ENCODE measurements at places on chromosomes 12 and 14.

DNA sequence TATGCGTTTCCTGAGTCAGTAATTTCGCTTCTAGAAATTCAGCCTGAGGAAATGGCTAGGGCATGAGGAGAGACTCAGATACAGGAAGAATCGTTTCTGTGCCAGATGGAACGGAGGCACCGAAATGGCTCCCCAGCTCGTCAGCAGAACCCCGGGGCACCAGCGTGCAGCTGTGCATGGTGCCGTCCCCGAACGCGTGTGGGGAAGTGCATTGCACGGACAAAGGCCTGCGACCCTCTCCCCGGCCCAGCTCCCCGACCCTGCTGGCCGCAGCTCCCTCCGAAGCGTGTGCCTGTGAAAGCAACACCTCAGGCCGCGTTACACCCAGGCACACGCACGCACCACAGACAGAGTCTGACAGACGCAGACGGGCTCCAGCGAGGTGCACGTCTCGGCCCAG is 82.9 kb downstream of the NOC4L start:
- DNase-seq: no peak

DNA sequence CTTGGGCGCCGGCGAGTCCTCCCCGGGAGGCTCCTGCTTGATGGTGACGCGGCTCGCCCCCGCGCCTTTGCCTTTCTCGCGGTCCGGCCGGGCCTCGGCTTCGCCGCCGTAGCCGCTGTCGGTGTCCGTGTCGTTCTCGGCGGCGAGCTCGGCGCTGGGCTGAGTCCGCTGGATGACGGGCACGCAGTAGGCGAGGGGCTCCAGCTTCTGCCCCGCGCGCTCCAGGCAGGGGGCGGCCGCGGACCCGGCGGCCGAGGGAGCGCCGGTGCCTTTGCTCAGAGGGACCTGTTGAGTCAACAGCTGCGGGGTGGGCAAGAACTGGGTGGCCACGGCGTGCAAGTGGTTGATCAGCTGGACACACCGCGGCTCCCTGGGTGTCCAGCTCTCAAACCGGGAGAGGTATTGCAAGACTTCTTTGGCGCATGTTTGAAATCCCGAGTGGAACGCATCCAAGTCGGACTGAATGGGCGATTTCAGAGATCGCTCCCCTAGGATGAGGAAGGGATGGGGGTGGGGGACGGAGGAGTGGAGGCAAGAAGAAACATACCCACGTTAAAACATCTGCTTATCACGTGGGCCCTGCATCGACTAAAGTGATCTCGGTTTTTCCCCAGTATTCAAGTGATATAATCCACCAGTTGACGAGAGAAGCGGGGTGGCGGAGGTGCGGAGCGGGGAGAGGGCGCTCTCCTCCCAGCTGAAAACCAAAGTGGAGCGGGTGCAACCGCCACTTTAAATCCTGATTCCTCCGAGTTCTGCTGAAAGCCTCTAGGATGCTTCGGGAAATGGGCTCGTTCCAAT is 2.0 kb downstream of the BHLHE41 start:
- DNase-seq: peak; percentile 21

DNA sequence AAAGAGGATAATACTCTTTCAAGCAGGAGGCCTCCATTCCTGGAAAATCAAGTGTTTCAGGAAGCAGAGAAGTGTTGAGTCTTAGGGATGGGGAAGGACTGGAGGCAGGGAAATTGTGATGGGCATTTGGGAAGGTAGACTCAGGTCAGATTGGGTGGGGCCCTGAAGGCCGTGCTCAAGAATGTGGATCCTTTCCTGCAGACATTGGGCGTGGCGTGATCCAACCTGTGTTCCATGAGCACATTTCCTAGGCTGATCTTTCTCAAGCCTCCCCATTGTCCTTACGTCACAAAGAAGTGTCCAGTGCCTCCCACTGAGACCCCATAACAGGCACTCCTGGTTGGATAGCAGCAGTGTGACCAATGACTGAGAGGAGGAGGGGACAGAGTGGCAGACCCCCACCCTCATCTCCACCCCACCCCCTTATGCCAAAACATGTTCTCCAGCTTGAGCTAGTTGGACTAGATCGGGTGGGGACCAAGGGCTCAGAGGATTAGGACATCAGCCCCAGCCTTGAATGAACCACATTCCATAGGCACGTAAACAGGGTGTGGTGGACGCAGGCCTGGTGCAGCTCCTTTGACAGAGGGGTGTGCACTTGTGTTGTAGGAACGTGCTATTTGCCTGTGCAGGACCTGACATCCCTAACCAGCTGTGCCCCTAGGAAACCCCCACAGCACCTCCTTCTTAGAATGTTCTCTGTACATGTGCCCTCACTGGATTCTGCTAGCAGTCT is 76.8 kb downstream of the TTC9 start:
- DNase-seq: no peak

DNA sequence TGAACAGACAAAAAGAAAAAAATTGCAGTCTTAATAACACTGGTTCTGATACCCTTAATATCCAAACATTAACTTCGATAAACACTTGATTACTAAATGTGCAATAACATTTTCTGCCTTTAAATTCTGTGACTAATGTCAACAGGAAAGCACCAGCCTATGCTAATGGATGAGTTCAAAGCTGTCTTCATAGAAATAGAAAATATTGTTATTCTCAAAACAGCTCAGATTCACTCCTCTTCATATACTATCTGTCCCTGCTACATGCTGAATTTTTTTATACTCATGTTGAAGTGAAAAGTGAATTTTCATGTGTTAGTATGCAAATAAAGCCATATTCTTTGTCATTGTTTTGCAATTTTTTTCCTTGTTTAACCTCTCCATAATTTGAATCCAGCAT is 13.9 kb downstream of the TAS2R43 start:
- DNase-seq: no peak

DNA sequence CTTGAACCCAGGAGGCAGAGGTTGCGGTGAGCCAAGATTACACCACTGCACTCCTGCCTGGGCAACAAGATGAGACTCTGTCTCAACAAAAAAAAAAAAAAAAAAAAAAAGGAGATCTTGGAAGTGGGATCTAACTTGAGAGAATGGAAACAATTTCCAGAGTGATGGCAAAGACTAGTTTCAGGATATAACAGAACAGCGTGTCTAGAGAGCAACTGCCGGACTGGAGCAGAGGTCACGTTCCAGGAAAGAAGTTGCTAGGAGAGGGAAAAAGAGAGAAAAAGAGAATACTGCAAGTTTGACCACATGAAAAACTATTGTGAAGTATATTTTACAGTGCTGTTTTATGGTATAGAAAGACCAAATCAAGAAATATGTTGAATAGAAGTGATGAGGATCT is 118.0 kb downstream of the MON2 start:
- no peak for DNase-seq

DNA sequence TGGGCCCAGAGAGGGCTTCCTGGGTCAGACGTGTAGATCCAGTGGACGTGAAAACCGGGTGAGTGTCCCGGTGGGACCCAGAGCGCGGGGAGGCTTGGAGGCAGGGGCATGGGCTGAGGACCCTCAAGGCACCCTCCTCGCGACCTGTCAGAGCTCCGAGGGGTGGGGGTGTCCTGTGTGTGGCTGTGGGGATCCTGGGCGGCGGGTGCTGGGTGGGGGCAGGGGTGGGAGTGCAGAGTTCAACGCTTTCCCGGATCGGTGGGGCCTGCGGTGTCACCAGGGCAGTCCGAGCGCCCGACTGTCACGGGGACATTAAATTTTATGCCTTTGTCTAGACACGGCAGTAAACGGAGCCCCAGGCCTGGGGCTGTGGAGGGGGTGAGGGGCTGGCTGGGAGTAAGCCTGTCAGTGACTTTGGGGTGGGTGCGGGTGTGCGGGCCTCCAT is 1.0 kb downstream of the TMEM121 start:
- DNase-seq: no peak

- DNase-seq: no peak
Measured at GRCh38 chr12:110917467-110917866, 2.9 kb downstream of the MYL2 start.

DNA sequence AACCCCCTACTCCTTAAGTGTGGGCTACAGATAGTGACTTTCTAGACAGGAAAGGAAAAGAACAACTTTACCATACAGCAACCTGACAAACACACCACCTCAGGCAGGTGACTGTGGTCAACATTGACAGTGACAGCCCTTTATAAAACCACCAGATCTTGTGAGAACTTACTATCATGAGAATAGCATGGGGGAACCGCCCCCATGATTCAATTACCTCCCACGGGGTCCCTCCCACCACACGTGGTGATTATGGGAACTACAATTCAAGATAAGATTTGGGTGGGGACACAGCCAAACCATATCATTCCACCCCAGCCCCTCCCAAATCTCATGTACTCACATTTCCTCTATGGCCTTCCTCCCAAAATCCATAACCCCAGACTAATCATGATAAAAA is 16.3 kb downstream of the OR10P1 start:
- DNase-seq: no peak

GRCh38 chr12:510071-510825 is 50.5 kb downstream of the B4GALNT3 start:
- DNase-seq: no peak

DNA sequence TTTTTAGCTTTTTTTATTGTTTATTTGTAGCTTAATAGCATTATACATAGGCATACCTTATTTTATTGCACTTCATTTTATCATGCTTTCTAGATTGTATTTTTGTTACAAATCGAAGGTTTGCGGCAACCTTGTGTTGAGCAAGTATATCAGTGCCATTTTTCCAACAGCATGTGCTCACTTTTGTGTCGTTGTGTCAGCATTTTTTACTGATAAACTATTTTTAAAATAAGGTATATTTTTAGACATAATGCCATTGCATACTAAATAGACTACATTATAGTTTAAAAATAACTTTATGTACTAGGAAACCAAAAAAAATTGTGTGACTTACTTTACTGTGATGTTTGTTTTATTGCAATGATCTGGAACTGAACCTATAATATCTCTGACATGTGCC is 56.2 kb upstream of the RESF1 start:
- DNase-seq: no peak

DNA sequence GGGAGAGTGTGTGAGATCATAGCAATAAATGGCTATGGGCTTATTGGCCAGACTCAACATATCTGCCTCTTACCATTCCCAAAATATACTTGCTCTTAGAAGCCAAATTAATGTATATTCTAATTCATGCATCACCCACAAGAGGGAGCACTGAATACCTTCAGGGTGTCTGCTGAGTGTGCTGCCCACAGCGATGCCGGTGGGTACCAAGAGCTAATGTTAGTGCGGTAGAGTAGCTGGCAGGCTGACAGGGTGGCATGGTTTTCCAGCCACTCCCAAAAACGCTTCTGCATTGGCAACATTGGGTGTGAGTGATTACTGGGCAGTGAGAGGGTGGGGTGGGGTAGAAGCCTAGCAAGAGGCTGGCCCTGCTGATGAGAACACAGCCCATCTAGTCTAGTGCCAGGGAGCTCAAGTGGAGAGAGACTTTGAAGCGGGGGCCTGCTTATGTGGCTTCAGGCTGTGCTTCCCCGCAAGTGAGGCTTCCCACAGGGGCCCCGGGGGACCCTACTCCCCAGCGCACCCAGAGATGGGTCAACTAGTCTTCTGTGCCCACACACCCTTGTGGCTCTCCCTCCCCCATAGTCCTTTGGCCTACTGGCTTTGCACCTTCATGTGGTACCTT is 9.2 kb upstream of the PLEKHD1 start:
- DNase-seq: no peak

GRCh38 chr12:6700646-6701051 is at the start of gene PIANP:
Gene PIANP (minus strand): TSS chr12:6700815. CDS start chr12:6698061, 2,754 bp downstream.
- DNase-seq: peak; percentile 42

- DNase-seq: no peak
Measured at GRCh38 chr14:69268763-69269162, 8.8 kb downstream of the GALNT16 start.

- DNase-seq: peak; percentile 16
Measured at GRCh38 chr14:45252366-45253069, 484 bp downstream of the MIS18BP1 start.

GRCh38 chr12:104108755-104109445 is 29.1 kb downstream of the NFYB start:
- peak; percentile 86 for DNase-seq

- DNase-seq: no peak
Measured at GRCh38 chr14:22334627-22335026, 254.4 kb downstream of the DAD1 start.

DNA sequence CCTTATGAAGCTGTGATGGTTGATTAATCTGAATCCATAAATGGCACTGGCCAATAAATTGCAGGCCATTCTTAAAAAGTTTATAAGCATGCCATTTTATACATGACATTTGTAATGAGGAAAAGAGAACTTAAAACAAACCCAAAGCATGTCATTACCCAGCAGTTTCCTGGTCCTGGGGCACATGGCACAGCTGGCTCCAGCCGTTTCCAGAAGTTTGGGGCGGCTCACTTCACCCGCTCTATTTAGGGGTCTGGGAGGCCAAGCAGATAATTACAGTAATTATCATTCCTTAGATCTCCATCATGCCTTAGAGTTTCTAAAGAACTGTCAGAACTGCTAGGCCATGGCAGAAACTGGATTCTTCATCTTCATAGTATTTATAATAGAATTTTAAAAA is 6.4 kb downstream of the ADGRD1 start:
- no peak for DNase-seq

GRCh38 chr14:94374749-94375260 is 13.6 kb downstream of the SERPINA1 start:
- DNase-seq: no peak

- no peak for DNase-seq
Measured at GRCh38 chr12:58413794-58414193, 472.4 kb downstream of the ATP23 start.

DNA sequence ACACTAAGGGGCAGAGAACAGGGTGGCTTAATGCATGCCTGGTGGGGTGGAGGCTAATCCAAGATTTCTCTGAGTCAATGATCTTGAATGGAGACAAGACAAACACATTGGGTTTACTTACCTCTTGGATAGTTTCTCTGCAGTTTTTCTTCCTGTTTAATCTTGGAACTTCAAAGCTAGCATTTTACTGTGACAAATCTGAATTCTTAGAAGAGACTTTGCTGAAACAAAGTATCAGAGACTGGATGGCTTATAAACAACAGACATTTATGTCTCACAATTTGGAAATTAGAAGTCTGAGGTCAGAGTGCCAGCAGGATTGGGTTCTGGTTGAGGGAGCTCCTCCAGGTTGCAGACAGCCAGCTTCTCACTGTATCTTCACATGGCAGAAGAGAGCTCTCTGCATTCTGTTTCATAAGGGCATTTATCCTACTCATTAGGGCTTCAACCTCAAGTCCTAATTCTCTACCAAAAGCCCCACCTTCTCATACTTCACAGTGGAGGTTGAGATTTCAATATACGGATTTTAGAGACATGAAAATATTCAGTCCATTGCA is 921.8 kb downstream of the VRK1 start:
- DNase-seq: no peak

DNA sequence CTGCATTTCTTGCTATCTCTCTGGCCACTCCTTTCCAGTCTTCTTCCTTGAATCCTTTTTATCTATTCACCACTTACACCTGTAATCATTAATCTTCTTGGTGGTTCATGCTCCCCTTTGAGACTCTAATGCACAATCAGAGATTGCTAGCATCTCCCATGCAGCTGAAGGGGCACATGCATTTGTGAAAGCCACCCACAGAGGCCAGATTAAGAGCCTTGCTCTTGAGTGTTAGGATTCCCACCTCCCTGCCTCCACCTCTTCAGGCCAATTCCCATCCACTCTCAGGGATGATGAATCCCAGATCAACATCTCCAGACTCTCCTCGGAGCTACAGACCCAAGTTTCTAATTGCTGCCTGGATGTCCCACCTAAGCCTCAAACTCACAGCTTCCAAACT is 19.4 kb upstream of the KRT18 start:
- no peak for DNase-seq
